ENCODE measurements at places on chromosomes 3 and 15. TPM values are rescaled to one million over a fixed set of nuclear protein-coding genes. Genes with fewer than 3 reads are reported as not detected.

DNA sequence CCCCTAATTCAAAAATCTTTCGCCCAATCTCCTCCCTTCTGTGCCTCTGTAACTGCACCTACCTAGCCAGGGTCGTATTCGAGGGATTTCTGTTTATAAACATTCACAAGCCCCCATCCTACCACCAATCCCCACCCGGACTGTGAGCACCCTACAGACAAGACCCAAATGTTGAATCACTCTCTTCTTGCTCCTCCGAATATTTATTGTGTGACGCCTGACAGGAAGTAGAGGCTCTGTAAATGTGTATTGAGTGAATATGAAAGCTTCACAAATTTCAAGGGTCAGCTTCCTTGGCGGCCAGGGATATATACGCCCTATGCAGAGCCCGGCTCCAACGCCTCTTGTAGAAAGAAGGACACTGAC is 1.6 kb downstream of the BDH1 start:
- no peak for DNase-seq

DNA sequence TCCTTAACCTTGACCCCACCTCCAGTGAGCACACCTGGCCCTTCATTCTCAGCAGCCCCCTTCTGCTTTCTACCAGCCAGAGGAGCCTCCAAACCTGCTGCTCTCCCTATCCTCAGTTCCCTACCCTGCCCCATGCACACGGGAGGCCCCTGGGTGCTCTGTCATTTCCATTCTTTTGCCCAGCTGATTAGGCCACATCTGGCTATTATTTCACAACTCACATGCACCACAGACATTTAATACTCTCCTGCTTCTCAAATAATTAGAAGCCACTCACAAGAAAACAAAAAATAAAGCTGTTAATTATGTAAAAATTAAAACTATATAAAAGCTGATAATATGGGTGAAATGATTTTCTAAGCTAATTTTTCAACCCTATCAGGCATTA is 50.7 kb downstream of the MYLK start:
- no peak for DNase-seq

DNA sequence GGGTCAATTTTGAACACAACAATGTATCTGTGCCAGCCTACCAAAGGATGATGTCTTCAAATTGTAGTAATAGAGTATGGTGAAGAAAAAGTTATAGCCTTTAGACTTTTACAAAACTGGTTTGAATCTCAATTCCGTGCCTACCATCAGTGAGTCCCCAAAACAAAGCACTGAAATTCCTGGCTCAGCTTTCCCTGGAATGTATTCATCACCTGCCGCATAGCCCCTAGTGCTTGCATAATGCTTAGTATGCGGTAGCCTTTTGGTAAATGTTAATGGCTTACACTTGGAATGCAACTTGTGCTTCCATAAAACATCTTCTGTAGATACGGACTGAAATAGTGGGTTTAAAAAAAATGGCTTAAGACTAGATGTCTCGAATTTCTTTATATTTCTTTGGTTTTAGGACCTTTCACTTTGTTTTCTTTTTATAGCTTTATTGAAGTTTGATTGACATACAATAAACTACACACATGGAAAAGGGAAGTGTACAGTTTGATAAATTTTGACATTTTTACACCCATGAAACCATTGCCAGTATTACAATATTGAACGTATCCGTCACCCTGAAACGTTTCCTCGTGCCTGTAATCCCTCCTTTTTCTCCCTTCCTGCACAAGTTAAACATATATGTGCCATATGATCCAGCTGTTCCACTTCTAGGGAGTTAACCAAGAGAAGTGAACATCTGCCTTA is 12.1 kb downstream of the SACM1L start:
- DNase-seq = no peak

- no peak for DNase-seq
These were observed 401.2 kb upstream of the C2CD4B start for GRCh38 chr15:62566248-62566647.

- DNase-seq = no peak
These were observed 20.9 kb downstream of the MRAS start for GRCh38 chr3:138369151-138369900.

GRCh38 chr3:104458657-104459056 is 908.1 kb upstream of the ALCAM start:
- DNase-seq = no peak

DNA sequence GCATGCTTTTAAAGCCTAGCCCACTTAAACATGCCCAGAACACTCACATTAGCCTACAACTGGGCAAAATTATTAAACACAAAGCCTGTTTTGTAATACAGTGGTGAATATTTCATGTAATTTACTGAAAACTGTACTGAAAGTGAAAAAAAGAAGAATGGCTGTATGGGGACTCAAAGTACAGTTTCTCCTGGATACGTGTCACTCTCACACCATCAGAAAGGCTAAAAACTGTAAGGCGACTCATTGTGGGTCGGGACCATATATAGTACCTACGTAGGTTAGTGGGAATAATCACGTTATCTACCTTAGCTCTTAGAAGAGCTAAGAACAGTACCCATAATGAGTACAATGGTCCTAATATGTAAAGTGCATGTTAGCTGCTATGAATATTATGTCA is 80.2 kb upstream of the SPATA12 start:
- DNase-seq = no peak

- no peak for DNase-seq
These were observed 98.1 kb downstream of the TPRA1 start for GRCh38 chr3:127492426-127492825.

DNA sequence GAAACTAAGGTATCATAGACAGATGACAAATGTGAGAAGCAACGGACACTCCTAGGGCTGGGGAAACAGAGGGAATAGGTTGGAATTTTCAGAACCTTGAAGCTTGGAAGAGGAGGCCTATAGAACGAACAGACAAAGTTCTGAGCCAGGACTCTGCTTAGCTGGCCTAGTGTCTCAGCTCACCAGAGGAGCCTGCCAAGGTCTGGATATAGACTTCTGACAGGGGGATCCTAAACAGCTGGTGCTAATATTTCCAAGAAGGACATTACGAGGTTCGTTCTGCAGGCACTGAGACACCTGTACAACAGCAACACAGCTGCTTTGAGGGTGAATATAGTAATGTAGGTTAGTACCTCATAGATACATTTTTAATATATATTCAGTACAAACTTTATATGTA is 266.3 kb downstream of the CHL1 start:
- DNase-seq = no peak

DNA sequence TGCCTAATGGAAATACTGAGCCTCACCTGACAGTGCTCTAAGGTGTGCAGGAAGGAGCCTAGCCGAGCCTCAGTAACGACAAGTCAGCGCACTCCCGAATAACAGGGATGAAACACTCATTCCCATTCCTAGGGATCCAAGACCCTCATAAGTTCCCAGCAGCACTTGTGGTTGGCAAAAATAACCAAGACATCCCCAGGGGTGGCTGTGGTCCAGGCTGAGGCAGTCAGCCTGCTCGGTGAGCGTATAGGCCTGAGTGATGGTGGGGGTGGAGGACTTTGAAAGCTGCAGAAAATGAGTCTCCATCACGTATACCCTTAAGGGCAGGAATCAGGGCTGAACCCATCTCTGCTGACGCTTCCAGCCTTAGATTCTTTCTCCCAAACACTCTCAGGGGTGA is 120.1 kb downstream of the SMAD6 start:
- DNase-seq = no peak

GRCh38 chr15:29087521-29088285 is 181.9 kb downstream of the NSMCE3 start:
- no peak for DNase-seq

- no peak for DNase-seq
These were observed 69.6 kb upstream of the ATP13A3 start for GRCh38 chr3:194556086-194557056.

DNA sequence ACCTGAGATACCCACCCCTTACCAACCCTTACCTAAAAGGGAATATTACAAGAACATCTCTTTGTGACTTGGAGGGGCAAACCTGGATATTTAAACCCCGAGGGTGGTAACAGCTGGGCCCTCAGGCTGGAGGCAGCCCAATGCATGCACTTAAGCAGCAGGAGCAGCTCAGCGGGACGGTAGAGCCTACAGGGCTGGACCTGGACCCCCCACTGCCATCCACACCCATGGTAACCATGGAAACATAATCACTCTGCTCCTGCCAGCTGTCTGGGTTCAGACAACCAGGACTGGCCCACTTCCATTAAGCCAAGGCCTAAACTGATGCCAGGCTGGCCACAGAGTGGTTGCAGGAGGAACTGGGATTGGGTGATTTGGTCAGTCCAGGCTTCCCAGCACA is 52.8 kb downstream of the ETFA start:
- DNase-seq = no peak

- no peak for DNase-seq
These were observed 51.3 kb downstream of the ABCC5 start for GRCh38 chr3:183966361-183966791.

GRCh38 chr3:166257715-166258114 is 420.5 kb upstream of the BCHE start:
- DNase-seq = no peak

- no peak for DNase-seq
These were observed 468.9 kb upstream of the UBE2E2 start for GRCh38 chr3:22734207-22734606.

DNA sequence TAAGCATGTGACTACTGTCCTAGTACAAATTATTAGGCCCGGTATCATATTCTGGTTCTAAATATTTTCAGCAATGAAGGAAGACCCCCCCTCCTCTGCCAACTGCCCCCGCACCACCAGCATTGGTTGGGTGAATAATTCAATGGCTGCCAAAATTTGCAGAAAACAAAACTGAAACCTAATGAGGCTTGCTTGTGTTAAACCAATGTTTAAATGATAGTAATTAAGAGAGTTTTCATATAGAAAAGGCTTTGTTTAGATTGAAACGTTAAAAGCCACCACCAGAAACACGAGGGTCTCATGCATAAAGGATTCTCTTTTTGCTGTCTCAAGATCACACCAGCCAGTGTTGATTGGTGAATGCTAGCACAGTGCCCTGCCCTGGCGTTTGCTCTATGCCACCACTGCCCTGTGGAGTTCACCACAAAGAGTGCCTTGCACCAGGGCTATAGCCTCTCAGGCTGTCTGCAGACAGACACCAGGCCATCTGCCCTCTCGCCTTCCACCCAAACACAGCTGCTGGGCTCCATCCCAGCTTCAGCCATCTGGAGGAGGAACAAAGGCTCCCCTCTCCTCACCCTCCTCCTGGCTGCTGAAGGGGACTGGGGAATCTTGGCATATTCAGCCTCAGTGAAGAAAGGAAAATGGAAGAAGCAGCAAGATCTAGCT is 200.3 kb upstream of the PFN2 start:
- DNase-seq = peak; percentile 18

DNA sequence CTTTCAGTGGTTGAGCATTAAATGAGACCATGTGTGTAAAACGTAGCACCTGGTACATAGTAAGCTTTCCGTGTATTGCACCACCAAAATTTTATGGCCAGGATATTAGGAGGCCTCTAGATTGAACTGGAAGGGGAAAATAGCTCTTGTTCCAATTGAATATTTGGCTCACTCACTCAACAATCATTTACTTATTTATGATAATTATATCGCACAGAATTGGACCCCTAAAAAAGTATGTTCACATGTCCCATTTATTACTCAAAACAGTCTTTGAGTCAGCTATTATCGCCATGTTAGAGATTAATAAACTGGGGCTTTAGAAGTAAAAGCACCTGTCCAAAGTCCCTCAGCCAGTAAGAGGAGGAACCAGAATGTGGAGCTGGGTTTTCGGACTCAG is 5.1 kb upstream of the TTLL3 start:
- DNase-seq = no peak

DNA sequence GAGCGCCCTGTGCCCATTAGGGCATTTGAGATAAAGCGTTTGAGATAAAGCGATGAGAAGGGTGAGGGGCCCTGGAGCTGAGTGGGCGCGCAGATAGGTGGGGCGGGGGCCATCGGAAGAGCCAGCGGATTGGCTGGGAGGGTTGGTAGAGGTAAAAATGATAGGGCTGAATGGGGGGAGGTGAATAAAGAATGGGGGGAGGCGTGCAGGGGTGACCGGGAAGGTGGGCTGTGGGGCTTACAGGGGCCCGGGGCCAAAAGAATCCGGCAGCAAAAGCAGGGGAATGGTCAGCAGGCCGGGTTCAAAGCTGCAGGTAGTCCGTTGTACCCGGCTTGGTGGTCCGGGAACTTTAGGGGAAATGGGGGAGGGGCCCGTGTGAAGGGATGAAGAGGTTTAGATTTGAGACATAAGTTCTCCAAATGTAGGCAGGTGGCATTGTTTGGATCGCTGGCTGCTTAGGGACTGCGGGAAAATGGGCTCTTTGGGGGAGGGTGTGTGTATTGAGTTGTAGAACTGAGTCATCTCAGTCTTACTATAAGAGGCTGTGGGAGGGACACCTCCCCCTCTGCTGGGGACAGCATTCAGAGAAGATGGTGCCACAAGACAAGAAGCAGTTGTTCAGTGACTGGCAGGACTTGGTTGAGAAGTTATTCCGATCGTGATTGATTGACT is 610 bp downstream of the ARID3B start:
- no peak for DNase-seq

DNA sequence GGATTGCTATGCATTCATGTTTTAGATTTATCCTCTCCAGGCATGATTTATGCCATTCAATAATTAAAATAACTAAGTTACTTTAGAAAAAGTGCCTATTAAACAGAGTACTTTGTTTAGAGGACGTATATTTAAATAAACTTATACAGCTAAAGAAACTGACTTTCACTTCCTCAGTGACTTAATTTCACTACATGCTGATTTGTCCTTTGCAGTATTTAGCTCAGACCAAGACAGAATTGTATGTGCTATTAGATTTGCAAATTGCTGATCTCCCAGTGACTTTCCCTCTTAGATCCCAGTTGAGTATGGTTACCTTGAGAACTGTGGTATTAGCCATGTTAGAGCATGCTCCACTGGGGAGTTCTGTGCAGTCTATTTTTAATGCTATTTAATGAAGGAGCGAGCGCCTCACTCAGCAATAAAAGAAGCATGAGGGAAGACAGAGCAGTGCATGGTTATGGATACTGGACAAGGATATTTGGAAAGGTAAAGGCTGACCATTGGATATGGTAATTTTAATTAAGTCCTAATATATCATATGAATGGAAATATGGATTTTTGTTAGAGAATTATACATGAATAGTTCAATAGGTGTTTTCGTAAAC is 2.7 kb downstream of the ARPP21 start:
- DNase-seq = no peak

DNA sequence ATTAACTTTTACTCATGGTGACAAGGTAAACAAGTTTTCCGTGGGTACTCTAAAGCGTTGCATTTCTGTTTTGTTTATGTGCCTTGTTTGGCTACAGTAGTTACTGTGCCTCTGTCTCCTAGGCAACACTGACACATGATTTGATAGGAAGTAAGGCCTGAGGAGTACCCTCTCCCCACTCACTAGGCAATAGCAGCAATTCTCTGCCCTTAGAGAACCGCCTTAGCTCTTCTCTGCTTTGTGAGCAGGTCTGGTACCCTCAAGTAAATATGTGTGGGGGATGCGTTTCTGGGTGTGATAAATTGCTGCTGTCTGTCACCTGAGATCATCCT is at the start of gene IL5RA:
Gene IL5RA (minus strand): TSS at position 76 of the 332 bp plus-strand sequence. CDS start 5,390 bp downstream, outside the sequence.
- no peak for DNase-seq

- DNase-seq = no peak
These were observed 479 bp upstream of the PLD1 start for GRCh38 chr3:171810629-171811294.

C3orf70 gene
- 30.6 TPM for total RNA-seq

IFT122 gene
- 30.2 TPM for total RNA-seq

RNF111 gene
- 33.0 TPM for total RNA-seq

NAALADL2 gene
- 4.9 TPM for total RNA-seq

SH3GL3 gene
- total RNA-seq = 187 TPM

AMIGO3 gene
- total RNA-seq = not detected

UROC1 gene
- not detected for total RNA-seq
